ENCODE measurements at places on chromosomes 6 and 20. TPM values are rescaled to one million over a fixed set of nuclear protein-coding genes. Genes with fewer than 3 reads are reported as not detected.

The GHRH gene
- not detected for total RNA-seq

The KCNK16 gene
- total RNA-seq: not detected

GRCh38 chr6:37170273-37171200 lies 585 bp downstream of the PIM1 start:
- peak overlapping the region; percentile 94 for H3K27ac ChIP-seq
- H3K4me3 ChIP-seq: peak overlapping the region; percentile 73
- no peaks in the 10 kb centered on the region for H3K36me3 ChIP-seq
- H3K4me1 ChIP-seq: no peaks in the 10 kb centered on the region

The NRSN1 gene
- 0.35 TPM for total RNA-seq

The RAET1L gene
- not detected for total RNA-seq

- H3K4me3 ChIP-seq: no peak overlapping the region
- no peak for DNase-seq
- no peak overlapping the region for H3K27ac ChIP-seq
- no peaks in the 10 kb centered on the region for H3K27me3 ChIP-seq
These were observed 41.9 kb upstream of the MDGA1 start for GRCh38 chr6:37739618-37740017.

The EPB41L1 gene
- 9.7 TPM for total RNA-seq

The OLIG3 gene
- total RNA-seq: not detected

GRCh38 chr6:31473780-31474761 lies 23.9 kb upstream of the MICB start:
- H3K36me3 ChIP-seq: no peaks in the 10 kb centered on the region
- no peaks in the 10 kb centered on the region for H3K4me1 ChIP-seq
- no peak overlapping the region for H3K27ac ChIP-seq
- no peak overlapping the region for H3K4me3 ChIP-seq

GRCh38 chr20:2521369-2522305 lies 12.9 kb upstream of the ZNF343 start:
- peak; percentile 32 for DNase-seq
- no peaks in the 10 kb centered on the region for H3K4me1 ChIP-seq
- no peak overlapping the region for H3K4me3 ChIP-seq
- no peaks in the 10 kb centered on the region for H3K36me3 ChIP-seq
- H3K27ac ChIP-seq: no peak overlapping the region

DNA sequence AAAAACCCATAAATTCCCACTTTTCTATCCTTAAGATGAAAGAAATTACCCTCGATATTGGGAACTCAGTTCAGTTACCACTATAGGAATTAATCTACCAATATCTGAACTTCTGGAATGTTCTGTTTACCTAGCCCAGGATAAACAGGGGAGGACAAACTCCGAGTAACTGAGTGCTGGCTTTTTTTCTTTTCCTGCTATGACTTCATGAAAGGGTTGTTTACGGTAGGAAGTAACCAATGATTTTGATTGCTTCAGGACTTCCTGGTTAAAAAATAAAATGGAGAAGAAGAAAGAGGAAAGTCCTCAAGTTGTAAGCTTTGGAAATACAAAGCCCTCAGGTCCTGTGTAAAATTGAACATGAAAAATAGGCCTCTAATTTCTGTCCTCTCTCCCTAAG lies 167.7 kb downstream of the ZNF217 start:
- DNase-seq: no peak
- H3K36me3 ChIP-seq: no peaks in the 10 kb centered on the region
- H3K27ac ChIP-seq: no peak overlapping the region

DNA sequence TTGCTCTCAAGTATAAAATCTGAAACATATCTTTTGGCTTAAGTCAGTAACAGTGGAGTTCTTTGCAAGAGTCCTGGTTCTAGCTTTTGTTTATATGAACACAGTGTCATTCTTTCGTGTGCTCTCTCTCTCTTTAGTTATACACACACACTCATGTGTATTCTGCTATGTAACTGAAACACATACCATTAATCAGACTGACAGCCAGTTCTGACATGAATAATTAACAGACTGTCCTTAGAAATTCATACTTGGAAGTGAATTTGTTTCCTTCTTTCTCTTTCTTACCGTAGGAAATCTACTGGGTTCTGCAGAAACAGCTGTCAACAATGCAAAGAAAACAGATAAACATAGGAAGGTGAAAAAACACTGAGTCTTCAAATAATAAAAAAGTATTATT lies 2.5 kb downstream of the MCM9 start:
- no peak overlapping the region for H3K4me3 ChIP-seq
- DNase-seq: no peak
- no peak overlapping the region for H3K27ac ChIP-seq
- H3K4me1 ChIP-seq: no peaks in the 10 kb centered on the region

The SOX18 gene
- total RNA-seq: 6.7 TPM

DNA sequence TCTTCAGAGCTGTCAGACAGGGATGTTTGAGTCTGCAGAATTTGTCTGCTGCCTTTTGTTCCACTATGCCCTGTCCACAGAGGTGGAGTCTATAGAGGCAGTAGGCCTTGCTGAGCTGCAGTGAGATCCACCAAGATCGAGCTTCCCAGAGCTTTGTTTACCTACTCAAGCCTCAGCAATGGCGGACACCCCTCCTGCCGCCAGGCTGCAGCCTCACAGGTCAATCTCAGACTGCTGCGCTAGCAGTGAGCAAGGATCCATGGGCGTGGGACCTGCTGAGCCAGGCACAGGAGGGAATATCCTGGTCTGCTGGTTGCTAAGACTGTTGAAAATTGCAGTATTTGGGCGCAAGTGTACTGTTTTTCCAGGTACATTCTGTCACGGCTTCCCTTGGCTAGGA lies 28.4 kb upstream of the RAB32 start:
- no peaks in the 10 kb centered on the region for H3K36me3 ChIP-seq
- no peaks in the 10 kb centered on the region for H3K4me1 ChIP-seq
- no peaks in the 10 kb centered on the region for H3K27me3 ChIP-seq

The TSBP1 gene
- total RNA-seq: not detected

The BNIP5 gene
- total RNA-seq: not detected

- no peaks in the 10 kb centered on the region for H3K4me1 ChIP-seq
- H3K27me3 ChIP-seq: no peaks in the 10 kb centered on the region
- no peak within 1 kb of the TSS for H3K27ac ChIP-seq
These were observed at the start of gene SNAP91 for GRCh38 chr6:83708970-83709747. SNAP91 (minus strand) TSS chr6:83709101; CDS start chr6:83707927, 1,174 bp downstream.

The ZNF76 gene
- 18.9 TPM for total RNA-seq

The GMDS gene
- 5.3 TPM for total RNA-seq

DNA sequence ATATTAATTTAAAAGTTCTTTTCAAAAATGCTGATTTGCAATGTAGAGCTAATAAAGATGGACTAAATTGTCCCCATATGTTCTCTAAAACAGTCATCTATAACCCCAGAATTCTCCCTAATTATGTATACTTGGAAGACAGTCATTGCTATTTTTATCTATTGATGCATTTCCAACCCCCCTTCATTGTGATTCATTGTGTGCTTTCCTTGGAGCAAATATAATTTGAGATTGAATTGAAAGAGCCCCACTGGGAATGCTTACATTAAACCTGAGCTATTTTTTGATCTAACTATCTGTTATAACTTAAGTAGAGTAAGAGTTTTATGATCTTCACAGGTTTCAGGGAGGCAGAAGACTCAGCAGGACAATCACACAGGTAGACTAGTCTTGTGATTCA lies 73.7 kb upstream of the PTCHD4 start:
- no peak overlapping the region for H3K4me3 ChIP-seq
- no peak for DNase-seq
- H3K36me3 ChIP-seq: no peaks in the 10 kb centered on the region
- H3K27ac ChIP-seq: no peak overlapping the region
- no peaks in the 10 kb centered on the region for H3K27me3 ChIP-seq

GRCh38 chr20:41501376-41501775 lies 116.8 kb downstream of the CHD6 start:
- H3K4me3 ChIP-seq: no peak overlapping the region
- DNase-seq: no peak
- no peaks in the 10 kb centered on the region for H3K27me3 ChIP-seq
- no peak overlapping the region for H3K27ac ChIP-seq
- H3K4me1 ChIP-seq: no peaks in the 10 kb centered on the region

The BMP7 gene
- total RNA-seq: 0.29 TPM

The CCM2L gene
- 3.5 TPM for total RNA-seq

The MSH5 gene
- 16.7 TPM for total RNA-seq

The ARMH2 gene
- total RNA-seq: not detected

DNA sequence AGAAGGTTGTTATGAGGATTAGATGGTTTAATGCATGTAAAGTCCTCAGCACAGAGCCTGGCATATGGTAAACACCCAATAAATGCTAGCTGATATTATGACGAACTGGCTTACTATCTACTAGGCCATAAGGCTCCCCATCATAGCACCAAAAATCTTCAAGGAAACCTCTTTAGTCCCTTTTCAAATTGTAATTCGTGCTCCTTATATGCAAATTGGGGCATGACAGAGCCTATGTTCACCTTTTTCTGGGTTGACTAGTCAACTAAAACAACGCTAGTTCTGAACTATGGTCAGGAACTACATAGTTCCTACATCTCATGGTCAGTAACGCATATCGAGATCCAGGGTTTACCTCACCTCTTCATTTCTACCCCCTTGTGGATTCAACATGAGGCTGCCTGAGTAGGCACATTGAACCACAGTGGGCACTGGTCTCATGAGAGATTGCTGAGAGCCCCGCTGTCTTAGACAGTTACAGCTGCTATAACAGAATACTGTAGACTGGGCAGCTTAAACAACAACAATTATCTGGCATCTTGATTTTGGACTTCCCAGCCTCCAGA lies 97.2 kb upstream of the TNFAIP3 start:
- H3K36me3 ChIP-seq: no peaks in the 10 kb centered on the region
- DNase-seq: no peak
- no peak overlapping the region for H3K27ac ChIP-seq
- H3K27me3 ChIP-seq: no peaks in the 10 kb centered on the region
- H3K4me3 ChIP-seq: no peak overlapping the region

DNA sequence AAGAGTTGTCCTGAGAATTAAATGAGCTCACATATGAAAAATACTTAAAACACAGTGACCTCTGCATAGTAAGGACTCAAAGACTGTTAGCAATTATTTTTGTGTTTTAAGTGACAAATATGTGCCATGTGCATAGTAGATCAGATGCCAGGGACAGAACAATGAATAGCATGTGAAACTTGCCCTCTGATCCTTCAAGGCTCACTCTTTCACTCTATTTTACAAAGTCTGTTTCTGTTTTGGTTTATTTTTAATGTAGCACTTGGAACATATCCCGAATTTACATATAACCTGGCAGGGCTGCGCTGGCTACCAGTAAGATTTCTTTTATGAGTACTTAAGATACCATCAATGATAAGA lies 135.5 kb upstream of the TNFAIP3 start:
- no peaks in the 10 kb centered on the region for H3K27me3 ChIP-seq
- no peak overlapping the region for H3K27ac ChIP-seq
- no peak for DNase-seq
- H3K36me3 ChIP-seq: no peaks in the 10 kb centered on the region

GRCh38 chr20:63320616-63321147 lies 27.7 kb downstream of the COL20A1 start:
- H3K27me3 ChIP-seq: no peaks in the 10 kb centered on the region
- no peaks in the 10 kb centered on the region for H3K4me1 ChIP-seq
- H3K36me3 ChIP-seq: no peaks in the 10 kb centered on the region
- H3K4me3 ChIP-seq: no peak overlapping the region

DNA sequence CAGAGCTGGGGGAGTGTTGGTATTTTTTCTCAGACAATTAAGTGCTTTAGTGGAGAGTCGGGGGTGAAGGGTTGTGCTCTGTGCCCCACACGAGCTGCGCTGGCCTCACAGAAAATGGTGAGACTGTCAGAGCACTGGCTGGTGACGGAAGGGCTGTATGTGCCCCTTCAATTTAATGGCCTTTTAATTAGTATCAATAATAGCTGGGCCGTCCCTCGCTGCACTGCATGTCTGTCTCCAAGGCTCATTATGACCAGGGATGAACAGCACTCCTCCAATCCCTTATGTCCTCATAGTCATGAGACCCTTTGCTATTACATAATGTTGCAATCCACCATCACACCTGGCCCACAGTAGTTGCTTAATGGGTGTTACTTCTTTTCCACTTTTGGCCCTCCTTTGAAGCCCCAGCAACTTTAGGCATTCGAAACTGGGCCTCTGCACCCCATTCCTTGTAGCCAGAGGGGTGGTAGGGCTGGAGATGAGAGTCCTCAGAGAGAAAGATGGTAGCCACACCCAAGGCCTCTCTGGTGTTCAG lies 9.5 kb upstream of the RALY start:
- no peaks in the 10 kb centered on the region for H3K4me1 ChIP-seq
- no peak overlapping the region for H3K27ac ChIP-seq
- no peak overlapping the region for H3K4me3 ChIP-seq
- no peaks in the 10 kb centered on the region for H3K27me3 ChIP-seq

- H3K27me3 ChIP-seq: no peaks in the 10 kb centered on the region
- H3K4me1 ChIP-seq: no peaks in the 10 kb centered on the region
- peak overlapping the region; percentile 58 for H3K4me3 ChIP-seq
- peak overlapping the region; percentile 95 for H3K27ac ChIP-seq
These were observed 517 bp downstream of the ACTL10 start for GRCh38 chr20:33667245-33667675.

DNA sequence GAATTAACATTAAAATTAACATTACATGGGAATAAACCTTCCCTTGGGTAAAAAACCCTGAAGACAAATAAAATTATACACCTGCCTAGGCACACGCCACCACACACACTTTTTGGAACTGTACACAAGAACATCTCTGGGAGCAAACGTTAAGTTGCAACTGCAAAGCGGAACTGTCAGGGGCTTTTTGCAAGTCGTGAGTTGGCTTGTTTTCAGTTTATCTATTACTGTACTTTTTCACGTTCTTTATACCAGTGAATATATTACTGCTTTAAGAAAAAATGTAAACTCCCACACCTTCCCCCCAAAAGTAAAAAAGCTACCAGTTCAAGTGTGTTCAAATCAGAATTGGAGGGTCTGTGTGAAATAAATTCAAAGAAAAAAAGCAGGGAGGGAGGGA lies 65.5 kb upstream of the NFATC2 start:
- no peak overlapping the region for H3K27ac ChIP-seq
- H3K36me3 ChIP-seq: no peaks in the 10 kb centered on the region
- peaks cover 2% of the 10 kb centered on the region for H3K4me1 ChIP-seq
- DNase-seq: no peak
- no peak overlapping the region for H3K4me3 ChIP-seq

DNA sequence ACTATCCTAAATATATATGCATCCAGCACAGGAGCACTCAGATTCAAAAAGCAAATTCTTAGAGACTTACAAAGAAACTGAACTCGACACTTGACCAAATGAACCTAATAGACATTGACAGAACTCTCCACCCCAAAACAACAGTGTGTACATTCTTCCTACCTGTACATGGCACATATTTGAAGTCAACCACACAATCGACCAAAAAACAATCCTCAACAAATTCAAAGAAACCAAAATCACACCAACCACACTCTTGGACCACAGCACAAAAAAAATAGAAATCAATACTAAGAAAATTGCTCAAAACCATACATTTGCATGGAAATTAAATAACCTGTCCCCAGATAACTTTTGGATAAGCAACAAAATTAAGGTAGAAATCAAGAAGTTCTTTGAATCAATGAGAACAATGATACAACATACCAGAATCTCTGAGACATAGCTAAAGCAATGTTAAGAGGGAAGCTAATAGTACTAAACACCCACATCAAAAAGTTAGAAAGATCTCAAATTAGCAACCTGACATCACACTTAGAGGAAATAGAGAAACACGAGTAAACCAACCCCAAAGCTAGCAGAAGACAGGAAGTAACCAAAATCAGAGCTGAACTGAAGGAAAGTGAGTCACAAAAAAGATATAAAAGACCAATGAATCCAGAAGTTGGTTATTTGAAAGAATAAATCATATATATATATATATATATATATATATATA lies 12.5 kb upstream of the TREM1 start:
- H3K27ac ChIP-seq: no peak overlapping the region
- H3K36me3 ChIP-seq: no peaks in the 10 kb centered on the region
- H3K4me3 ChIP-seq: no peak overlapping the region
- no peaks in the 10 kb centered on the region for H3K27me3 ChIP-seq
- H3K4me1 ChIP-seq: no peaks in the 10 kb centered on the region

Measured in uterus (tissue), 4 donors.